Dermis blood vessel endothelial cell (primary cell): ENCODE measurements at places on chromosomes 3 and 15. TPM values are rescaled to one million over a fixed set of nuclear protein-coding genes. Genes with fewer than 3 reads are reported as not detected.
A peak's percentile ranks its signal among the peaks of the same experiment; 100 is the strongest.

MTHFS gene
- 8.7 and 13.1 TPM in 2 replicates for total RNA-seq

GRCh38 chr15:41975669-41976068 is 3.3 kb upstream of the EHD4 start:
- DNase-seq, result no peak

- peak; percentile 2 for DNase-seq
Measured at GRCh38 chr3:24088782-24089181, 143.7 kb downstream of the NR1D2 start.

DNA sequence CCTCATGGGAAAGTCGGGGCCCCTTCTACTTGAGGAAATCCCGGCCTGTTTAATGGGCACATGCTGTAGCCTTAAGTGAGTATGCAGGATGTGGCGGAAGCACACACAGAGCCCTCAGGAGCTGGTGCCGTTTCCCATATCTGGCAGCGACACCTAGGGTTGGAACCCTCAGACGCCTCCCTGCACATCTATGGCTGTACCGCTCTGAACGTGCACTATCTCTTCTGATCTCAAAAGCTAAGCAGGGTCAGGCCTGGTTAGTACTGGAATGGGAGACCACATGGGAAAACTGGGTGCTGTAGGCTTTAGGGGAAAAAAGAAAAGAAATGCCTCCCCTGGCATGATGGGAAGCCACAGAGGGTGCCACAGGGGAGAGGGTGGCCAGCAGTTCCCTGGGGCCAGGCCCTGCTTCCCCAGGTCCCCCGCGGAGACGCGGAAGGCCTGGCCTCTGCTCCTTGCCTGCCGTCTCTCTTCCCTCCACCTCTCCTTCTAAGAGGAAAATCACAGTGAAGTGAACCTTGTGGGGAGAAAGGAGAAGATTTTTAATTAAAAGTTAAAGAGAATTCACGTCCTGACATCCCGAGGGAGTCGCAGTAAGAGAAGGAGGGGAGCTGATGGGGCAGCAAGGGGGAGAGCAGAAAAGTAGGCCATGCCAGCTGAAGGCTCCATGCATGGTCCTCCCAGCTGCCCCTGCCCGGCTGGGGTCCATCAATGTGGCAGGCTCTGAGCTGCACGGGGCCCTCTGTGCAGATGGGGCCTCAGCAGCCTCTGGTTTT is 60.5 kb upstream of the TMEM115 start:
- DNase-seq, result no peak

- no peak for DNase-seq
Measured at GRCh38 chr3:153190923-153191322, 28.9 kb downstream of the RAP2B start.
